ENCODE measurements at places on chromosomes 5 and 9. TPM values are rescaled to one million over a fixed set of nuclear protein-coding genes. Genes with fewer than 3 reads are reported as not detected.

GRCh38 chr5:107979291-107979690 is 308.6 kb upstream of the EFNA5 start:
- H3K36me3 ChIP-seq, result no peaks in the 10 kb centered on the region
- DNase-seq, result no peak
- no peak overlapping the region for H3K4me3 ChIP-seq

DNA sequence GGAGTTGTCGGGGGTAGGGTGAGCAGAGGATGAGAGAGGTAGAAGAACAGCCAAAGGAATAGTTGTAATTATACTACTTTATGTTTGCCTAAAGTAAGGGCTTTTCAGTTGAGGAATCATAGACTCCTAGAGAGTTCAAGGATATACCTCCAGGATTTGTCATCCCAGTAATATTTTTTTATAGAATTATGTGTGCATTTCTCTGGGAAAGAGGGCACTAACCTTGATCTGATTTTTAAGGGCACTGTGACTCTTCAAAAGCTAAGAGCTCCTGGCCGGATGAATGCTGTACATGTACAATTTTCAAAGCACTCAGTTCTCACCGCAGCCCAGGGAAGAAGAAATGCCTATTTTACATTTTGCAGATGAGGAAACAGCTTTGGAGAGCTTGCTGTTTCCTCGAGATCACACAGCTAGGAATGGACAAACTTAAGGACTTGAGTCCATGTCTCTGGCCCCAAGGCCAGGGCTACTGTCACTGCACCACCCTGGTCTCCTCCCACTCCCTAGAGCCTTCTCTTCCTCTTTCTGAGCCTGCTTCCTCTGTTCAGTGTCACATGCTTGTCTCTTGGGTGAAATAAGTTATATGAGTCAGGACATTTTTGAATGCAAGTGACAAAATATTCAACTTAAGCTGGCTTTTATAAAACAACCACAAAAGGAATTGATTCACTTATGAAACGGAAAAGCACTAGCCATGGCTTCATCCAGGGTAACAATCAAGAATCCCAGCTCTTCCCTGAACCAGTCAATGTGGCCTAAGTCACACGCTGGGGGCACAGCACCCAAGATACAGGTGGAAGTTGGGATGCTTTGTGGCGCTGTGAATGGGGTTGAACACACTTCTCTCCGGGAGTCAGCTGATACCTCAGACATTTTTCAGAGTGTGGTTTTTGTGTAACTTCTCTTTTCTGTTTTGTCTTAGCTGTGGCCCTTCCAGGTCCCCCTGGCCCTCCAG is 45.7 kb upstream of the TGFBR1 start:
- DNase-seq, result no peak
- peak overlapping the region; percentile 82 for H3K27ac ChIP-seq
- no peak overlapping the region for H3K4me3 ChIP-seq
- H3K27me3 ChIP-seq, result no peaks in the 10 kb centered on the region
- no peaks in the 10 kb centered on the region for H3K36me3 ChIP-seq

AGXT2 gene
- total RNA-seq, result not detected

MAPK9 gene
- 39.5 TPM for total RNA-seq

HK3 gene
- total RNA-seq, result 50.5 TPM
